ENCODE measurements at places on chromosomes 12 and 14.
A peak's percentile ranks its signal among the peaks of the same experiment; 100 is the strongest.

GRCh38 chr12:15555446-15555845 is 233.1 kb downstream of the PTPRO start:
- no peak for DNase-seq

DNA sequence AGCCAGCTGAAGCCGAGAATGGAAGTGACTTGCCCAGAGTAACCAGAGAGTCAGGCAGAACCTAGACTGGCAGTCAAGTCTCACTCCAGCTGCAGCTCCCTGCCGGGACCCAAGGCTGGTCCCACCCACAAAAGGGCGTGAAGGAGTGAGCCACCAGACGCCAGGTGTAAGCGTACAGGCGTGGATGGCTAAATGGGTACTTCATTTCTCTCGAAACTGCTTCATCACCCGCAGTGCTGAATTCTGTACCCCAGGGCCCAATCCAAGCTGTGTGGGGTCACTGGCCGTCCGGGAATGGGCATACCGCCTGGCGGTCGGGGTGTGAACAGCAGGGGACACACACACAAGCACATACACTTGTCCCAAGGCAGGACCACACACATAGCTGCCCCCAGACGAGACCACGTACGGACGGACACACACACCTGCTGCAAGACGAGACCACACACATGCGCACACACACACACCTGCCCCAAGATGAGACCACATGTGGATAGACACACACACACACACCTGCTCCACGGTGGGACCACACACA is 34.8 kb downstream of the DEGS2 start:
- DNase-seq: no peak

DNA sequence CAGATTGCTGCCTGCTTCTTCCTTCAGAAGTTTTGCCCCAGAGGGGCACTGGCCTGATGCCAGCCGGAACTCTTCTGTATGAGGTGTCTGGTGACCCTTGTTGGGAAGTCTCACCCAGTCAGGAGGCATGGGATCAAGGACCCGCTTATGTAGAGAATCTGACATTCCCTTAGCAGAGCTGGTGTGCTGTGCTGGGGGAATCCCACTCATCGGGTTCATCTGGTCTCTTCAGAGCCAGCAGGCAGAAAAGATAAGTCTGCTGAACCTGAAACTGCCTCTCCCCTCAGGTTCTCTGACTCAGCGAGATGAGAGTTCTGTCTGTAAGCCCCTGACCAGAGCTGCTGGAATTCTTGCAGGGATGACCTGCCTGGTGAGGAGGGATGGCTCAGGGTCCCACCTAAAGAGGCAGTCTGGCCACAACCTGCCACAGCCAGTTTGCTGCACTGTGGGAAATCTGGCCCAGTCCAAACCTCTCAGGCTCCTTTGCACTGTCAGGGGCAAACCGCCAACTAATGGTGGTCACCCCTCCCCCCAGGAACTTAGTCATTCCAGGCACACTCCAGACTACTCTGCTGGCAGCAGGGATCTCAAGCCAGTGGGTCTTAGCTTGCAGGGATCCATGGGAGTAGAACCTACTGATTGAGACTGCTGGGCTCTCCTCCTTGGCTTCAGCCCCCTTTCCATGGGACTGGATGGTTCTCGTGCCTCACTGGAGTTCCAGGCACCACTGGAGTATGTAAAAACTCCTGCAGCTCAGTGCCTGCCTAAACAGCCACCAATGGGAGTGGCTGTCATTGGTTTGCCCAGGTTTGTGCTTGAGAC is 4.1 kb downstream of the CLEC2D start:
- peak; percentile 58 for DNase-seq

DNA sequence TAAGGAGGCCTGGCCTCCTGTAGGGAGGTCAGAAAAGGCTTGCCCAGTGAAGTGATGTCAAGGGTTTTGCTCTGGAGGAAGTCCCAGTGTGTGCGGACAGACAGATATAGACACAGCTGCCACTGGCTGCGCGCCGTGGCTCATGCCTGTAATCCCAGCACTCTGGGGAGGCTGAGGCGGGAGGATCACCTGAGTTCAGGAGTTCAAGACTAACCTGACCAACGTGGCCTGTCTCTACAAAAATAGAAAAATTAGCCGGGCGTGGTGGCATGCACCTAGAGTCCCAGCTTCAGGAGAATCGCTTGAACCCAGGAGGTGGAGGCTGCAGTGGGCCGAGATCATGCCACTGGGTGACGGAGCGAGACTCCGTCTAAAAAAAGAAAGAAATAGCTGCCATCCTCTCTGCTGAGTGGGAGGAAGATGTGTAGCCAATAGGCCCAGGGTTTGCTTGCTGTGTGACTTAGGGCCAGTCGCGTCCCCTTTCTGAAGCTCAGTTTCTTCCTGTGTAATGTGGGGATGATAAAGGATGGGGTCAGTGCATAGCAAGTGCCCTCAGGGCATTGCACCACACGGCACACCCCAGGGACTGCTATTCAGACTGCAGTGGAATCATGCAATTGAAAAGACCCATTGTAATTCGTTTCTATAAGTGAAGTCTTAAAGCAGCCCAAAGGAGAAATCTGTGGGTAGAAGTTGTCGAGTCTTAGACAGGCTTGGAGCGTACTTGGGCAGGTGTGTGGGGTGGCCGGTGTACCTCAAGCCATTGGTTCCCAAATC is 18.7 kb upstream of the MLEC start:
- DNase-seq: no peak

DNA sequence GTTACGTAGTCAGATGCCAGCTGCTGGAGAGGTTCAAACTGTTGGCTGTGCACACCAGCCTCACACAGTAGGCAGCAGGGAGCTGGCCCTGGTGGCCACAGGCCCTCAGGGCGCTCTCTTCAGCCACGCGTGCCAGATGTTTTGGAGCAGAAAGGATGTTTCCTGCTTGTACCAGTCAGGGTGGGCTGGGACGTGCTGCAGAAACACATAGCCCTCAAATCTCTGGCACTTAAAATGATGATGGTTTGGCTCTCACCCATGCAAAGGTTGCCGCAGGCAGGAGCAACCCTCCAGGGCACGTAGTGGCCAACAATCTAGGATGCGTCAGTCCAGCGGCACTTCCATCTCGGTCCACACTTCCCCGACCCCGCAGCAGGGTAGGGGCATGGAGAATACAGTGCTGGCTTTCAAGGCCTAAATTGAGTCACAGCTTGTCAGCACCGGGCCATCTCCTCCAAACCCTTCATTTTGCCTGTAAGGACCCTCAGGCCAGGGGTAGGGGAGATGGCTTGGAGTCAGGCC is 1.7 kb upstream of the FAM181A start:
- no peak for DNase-seq

DNA sequence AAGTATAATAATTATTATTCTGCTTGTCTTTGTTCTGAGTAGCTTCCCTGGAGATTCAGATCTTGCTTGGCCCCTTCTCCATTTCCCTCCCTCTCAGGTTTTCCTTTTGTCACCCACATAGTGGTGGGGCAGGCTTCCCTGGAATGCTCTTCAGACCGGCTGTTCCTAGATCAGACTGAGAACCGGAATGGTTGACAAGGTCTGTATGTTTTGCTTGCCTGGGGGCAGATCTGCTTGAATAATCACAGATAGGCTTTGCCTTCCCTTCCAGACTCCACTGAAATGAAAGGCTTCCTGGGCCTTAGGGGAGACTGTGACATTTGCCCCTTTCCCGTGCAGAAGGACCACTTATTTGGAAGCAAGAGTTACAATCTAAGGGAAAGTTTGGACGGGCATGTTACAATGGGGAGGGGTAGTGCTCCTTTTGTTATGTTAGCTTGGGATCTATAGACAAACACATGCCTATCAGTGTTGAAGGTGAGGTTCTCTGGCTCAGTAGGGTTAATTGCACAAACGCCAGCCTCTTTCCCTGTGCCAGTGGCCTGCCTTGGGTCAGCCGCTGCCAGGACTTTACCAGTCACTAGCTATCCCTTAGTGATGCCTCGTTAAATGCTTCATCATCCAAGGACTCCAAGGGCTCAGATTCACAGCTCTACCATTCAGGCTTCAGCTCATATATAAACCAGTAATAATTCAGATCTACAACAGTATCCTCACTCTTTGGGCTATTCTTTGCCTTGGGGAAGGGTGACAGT is 178.6 kb downstream of the SNAPC1 start:
- DNase-seq: no peak

DNA sequence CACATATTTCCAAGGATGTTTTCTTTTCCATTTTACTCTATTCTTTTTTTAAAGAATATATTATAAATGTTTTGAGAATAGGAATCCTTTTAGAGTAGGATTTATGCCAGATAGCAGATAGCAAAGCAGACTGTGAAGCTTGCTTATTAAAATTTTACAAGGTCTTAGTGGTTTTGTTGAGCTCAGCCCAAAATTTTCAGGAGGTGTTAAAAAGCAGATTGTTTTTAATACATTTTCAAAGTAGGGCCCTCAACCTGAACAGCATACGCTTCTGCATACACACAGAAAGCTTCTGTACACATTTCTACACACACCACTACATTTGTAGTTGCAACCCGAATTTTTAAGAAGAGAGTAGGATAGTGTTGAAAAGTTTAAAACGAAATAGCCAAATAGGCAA is 151.0 kb downstream of the EPS8 start:
- no peak for DNase-seq

DNA sequence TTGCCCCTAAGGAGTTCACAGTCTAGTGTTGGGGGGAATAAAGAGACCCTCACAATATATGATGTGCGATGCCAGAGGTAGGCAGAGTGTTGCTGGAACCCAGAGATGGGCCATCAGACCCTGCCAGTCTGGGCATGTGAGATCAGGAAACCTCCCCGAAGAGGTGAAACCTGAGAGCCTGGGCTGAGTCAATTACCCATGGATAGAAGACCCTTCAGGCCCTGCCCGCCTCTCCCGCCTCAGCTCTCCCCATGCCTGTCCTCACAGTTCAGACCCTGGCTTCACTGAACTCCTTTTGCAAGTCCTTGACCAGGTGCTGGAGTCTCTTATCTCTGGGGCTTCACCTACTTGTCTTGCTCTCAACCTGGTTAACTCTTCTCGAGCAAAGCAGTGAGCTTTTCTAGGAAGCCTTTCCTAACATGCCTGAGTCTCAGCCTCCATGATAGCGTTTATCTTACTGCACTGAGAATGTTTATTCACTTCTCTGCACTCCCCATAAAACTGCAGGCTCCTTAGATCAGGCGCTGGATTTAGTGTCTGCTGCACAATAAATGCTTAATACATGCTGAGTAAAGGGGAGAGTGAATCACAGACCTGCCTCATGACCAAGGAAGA is 19.6 kb downstream of the ALDH1L2 start:
- no peak for DNase-seq

GRCh38 chr12:89962648-89963047 is 254.0 kb upstream of the ATP2B1 start:
- no peak for DNase-seq

DNA sequence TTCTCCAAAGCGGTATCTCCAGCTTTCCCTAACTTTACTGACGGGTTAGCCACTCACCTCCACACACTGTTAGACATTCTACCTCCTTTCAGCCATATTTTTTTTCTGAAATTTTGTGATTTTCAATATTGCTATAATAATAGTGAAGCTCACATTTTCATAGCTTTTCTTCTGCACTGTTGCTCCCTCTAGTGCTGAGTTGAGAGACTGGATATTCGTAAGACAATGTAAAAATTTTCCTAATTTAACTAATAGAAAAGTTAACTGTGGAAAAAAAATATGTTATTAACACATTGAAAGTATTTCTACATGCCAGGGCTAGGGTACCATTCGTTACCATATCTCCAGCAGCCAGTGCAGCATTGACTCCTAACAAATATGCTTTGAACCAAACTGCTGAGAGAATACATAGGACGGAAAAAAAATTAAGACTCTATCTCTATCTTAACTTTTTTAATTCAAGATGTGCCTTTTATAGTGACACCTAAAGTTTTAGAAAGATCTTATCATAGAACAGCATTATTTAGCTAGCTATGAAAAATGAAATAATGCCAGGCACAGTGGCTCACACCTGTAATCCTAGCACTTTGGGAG is 48.7 kb upstream of the ABCC9 start:
- DNase-seq: no peak

- DNase-seq: no peak
Observed at GRCh38 chr12:10131111-10131690, 1.2 kb upstream of the CLEC7A start.

GRCh38 chr14:92737206-92737605 is 11.2 kb downstream of the LGMN start:
- no peak for DNase-seq

- peak; percentile 40 for DNase-seq
Observed at GRCh38 chr12:459430-460258, at the start of gene B4GALNT3. B4GALNT3 (plus strand) TSS chr12:459939; CDS start chr12:460377, 438 bp downstream.

GRCh38 chr12:13368971-13369370 is 172.4 kb downstream of the EMP1 start:
- no peak for DNase-seq

DNA sequence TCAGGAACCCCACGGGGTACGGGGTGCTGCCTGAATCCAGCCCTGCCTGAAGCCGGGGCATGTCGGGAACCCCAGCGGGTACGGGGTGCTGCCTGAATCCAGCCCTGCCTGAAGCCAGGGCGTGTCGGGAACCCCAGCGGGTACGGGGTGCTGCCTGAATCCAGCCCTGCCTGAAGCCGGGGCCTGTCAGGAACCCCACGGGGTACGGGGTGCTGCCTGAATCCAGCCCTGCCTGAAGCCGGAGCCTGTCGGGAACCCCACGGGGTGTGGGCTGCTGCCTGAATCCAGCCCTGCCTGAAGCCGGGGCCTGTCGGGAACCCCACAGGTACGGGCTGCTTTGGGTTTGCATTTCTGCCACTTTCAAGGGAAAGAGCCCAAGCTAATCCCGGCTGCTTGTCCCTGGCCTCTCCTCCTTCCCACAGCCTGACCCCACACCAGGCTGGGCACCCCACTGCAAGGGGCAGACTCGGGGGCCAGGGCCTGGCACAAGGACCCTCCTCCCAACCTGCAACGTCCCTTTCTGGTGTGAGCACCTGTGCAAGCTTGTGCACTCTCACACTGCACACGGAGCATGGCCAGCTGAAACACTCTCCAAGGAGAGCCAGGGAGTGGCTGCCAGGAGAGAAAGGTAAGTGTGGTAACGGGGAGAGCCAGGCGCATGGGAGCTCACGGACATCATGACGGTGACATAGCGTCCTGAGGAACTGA is 5.6 kb upstream of the FBRSL1 start:
- no peak for DNase-seq

DNA sequence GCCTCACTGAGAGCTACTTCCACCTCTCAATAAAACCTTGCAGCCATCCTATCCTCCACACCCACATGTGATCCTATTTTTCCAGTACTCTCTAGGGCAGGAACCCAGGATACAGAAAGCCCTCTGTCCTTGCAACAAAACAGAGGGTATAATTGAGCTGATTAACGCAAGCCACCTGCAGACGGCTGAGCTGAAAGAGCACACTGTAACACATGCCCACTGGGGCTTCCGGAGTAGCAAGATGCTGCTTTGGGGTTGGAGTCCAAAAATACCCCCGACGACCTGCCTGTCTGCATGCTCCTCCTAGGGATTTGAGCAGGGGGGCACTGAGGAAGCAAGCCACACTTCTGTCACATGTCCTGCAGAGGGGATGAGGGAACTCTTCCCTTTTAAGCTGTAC is 401.1 kb upstream of the FOXG1 start:
- DNase-seq: no peak

DNA sequence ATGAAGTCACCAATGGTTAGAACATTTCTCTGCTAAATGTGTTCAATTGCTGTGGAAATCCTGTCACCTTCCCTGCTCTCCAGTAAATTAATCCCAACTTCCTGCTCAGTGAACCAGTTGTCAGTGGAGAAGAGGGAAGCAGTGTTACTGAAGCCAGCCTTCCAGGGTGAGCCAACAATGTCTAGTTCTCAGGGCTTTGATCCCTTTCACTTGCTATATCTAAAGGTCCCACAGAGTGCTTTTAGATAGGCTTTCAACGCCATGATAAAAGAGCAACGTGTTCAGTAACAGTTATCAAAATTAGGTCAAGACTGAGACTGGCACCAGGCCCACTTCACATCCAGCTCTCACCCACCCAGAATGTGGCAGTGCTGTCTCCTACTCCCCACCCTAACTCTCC is 139.7 kb downstream of the KCNH5 start:
- no peak for DNase-seq

- DNase-seq: no peak
Observed at GRCh38 chr14:32307881-32308582, 21.1 kb upstream of the AKAP6 start.
